Aorta (tissue), 5 donors: ENCODE measurements at places on chromosomes 7 and 10. TPM values are rescaled to one million over a fixed set of nuclear protein-coding genes. Genes with fewer than 3 reads are reported as not detected.

DNA sequence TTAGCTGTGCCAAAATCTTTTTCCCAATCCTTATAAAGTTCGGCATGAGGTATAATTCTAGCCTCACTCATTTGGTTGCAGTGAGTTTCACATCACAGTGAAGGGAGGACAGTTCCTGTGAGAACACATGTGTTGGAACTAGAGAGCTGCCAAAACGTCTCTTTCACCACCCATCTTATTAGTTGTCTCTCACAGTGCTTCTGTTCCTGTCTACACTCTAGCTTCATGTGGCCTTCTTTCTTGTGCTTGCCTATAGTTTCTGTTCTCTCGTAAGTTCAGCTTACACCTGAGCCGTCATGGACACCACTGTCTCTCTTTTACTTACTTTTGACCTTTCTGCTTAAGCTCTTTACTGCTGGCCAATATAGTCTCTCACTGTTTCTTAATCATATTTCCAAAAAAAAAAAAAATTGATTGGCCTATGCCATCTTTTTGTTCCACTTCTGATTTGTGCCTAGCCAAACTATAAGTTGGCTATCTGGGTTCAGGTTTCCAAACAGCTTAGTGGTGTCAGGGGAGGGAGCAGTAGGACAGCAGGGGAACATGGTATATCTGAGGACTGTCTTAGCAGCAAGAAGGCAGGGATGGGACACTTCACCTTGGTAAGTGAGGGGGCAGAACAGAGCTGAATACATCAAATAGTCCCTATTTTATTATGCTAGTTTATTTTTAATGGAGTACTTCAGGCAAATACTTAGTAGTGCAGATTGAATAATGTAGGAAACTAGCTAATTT lies 38.0 kb downstream of the ZNRF2 start:
- H3K4me1 ChIP-seq: peaks cover 5% of the 10 kb centered on the region
- DNase-seq: no peak
- H3K4me3 ChIP-seq: no peak overlapping the region
- H3K36me3 ChIP-seq: no peaks in the 10 kb centered on the region

GRCh38 chr7:54878339-54878738 lies 119.3 kb upstream of the SEC61G start:
- no peaks in the 10 kb centered on the region for H3K4me1 ChIP-seq
- DNase-seq: no peak
- no peak overlapping the region for H3K27ac ChIP-seq
- no peaks in the 10 kb centered on the region for H3K36me3 ChIP-seq
- H3K4me3 ChIP-seq: no peak overlapping the region

Gene SLC13A1
- not detected for total RNA-seq

- H3K36me3 ChIP-seq: no peaks in the 10 kb centered on the region
- no peak overlapping the region for H3K4me3 ChIP-seq
- DNase-seq: peak; percentile 24
- no peak overlapping the region for H3K27ac ChIP-seq
- no peaks in the 10 kb centered on the region for H3K27me3 ChIP-seq
Observed at GRCh38 chr7:2029936-2030335, 202.8 kb downstream of the MAD1L1 start.

Gene METTL27
- total RNA-seq: 1.3 TPM
